ENCODE measurements at places on chromosomes 1 and 21. TPM values are rescaled to one million over a fixed set of nuclear protein-coding genes. Genes with fewer than 3 reads are reported as not detected.

The CR1L gene
- 0.46 TPM for polyA plus RNA-seq

The CFHR2 gene
- polyA plus RNA-seq, result not detected

The SYTL1 gene
- 167 TPM for polyA plus RNA-seq

The POU3F1 gene
- polyA plus RNA-seq, result 0.30 TPM

The MRPL24 gene
- 59.0 TPM for polyA plus RNA-seq

The SLC30A2 gene
- polyA plus RNA-seq, result 0.41 TPM

The LIPI gene
- 0.02 TPM for polyA plus RNA-seq

DNA sequence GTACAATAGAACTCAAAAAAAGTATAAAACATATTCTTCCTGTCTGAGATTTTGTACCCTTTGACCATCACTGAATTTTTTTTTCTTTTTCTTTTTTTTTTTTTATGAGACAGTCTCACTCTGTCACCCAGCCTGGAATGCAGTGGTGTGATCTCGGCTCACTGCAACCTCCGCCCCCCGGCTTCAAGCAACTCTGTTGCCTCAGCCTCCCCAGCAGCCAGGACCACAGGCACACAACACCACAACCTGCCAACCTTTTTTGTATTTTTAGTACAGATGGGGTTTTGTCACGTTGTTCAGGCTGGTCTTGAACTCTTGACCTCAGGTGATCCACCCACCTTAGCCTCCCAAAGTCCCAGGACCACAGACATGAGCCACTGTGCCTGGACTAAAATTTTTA is 10.4 kb downstream of the SDCCAG8 start:
- H3K4me1 ChIP-seq, result no peaks in the 10 kb centered on the region
- H3K36me3 ChIP-seq, result peaks cover 7% of the 10 kb centered on the region
- H3K4me3 ChIP-seq, result no peak overlapping the region
- H3K27me3 ChIP-seq, result no peaks in the 10 kb centered on the region
- no peak overlapping the region for H3K27ac ChIP-seq

DNA sequence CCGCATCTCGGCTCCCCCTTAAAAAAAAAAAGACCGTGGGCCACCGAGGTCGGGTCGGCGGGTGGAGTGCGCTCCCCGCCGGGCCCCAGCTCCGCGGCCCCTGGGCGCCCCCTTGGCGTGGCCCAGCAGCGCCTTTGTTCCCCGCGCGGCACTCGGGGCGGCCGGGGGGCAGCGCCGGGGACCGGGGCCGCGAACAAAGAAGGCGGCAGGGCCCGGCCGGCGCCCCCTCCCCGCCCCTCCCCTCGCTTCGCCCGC is 571 bp downstream of the MARCKSL1 start:
- DNase-seq, result no peak
- H3K27ac ChIP-seq, result no peak overlapping the region
- peak overlapping the region; percentile 70 for H3K4me3 ChIP-seq
- peaks cover 42% of the 10 kb centered on the region for H3K36me3 ChIP-seq
- peaks cover 50% of the 10 kb centered on the region for H3K4me1 ChIP-seq

DNA sequence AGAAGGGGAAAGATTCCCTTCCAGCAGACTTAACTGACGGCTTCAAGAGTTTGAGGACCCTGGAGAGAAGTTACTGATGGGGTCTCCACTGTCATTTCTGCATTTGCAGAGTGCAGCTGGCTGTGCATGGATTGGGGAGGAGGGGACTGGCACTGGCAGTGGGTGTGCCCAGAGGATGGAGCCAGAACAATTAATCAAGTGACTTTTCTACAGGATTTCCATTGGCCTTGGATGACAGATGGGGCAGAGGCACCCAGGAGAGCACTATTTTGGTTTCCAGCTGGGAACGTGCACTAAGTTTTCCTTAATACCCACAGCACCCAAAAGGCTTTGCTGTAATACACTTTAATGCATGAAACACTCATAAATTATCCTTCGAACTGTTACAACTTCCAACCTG is 1.3 kb downstream of the NGF start:
- no peaks in the 10 kb centered on the region for H3K36me3 ChIP-seq
- no peak overlapping the region for H3K27ac ChIP-seq
- DNase-seq, result no peak
- H3K27me3 ChIP-seq, result peaks cover 37% of the 10 kb centered on the region
- no peak overlapping the region for H3K4me3 ChIP-seq
- H3K4me1 ChIP-seq, result no peaks in the 10 kb centered on the region

DNA sequence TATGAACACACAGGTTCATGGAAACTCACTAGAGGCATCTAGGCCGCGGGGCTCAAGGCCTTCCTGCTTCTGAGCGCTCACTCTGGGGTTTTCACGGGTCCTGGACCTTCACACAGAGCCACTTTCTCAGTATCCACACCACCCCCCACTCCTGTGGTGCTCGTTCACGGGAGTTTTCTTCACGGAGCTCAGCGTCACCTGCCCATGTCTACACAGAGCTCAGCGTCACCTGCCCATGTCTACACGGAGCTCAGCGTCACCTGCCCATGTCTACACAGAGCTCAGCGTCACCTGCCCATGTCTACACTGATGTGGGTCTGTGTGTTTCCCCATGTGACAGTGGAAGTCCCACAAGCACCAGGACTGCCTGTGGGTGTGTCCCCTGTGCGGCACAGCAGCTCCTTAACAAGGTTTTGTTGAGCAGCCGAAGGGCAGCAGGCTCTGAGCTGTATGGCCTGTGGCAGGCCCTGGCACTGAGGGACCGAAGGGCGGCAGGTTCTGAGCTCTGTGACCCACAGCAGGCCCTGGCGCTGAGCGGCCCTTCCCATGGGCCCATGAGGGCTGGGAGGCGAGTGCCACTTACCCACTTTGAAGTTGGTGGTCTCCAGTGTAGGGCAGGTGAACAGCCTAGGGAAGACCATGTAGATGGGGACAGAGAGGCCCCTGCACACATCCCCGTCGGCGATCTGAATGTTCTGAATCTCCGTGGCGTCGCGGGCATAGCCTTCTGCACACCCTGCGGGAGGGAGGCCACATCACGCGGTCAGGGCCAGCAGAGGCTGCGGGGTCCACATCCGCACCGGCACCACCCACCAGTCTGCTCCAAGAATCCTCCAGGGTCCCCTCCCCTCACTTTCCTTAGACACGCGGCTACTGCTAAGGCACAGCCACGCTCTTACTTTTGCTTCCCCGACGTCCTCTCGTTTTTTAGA is 39.8 kb downstream of the VPS26C start:
- no peak for DNase-seq
- H3K27ac ChIP-seq, result no peak overlapping the region
- peaks cover 11% of the 10 kb centered on the region for H3K4me1 ChIP-seq

GRCh38 chr1:52032785-52033131 is 852 bp downstream of the KTI12 start:
- H3K27me3 ChIP-seq, result no peaks in the 10 kb centered on the region
- peak overlapping the region; percentile 55 for H3K4me3 ChIP-seq
- DNase-seq, result peak; percentile 40
- H3K27ac ChIP-seq, result peak overlapping the region; percentile 81
- H3K4me1 ChIP-seq, result peaks cover 16% of the 10 kb centered on the region

DNA sequence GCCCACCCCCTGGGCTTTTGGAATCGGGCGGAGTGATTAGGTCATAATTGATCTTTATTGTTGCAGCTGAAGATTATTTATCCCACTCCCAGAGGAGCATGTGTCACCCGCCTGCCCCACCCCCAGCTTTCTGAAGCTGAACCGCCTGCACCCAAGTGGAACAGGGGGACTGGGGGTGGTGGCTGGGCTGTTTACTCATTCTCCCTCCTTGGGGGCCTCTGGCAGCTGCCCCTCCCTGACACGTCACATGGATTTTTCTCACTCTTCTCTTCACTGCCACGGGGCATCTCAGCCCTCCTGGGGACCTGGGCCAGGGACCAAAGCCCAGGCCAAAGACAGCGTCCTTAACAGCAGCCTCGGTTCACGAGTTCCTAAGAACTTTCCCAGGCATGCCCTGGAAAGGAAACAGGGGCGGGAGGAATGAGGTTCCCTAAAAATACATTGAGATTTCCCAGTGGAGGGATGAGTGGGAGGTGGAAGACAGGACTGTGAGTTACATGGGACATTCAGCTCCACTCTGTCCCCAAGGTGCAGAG is 31.6 kb upstream of the SOX13 start:
- H3K27me3 ChIP-seq, result no peaks in the 10 kb centered on the region
- H3K27ac ChIP-seq, result no peak overlapping the region
- no peaks in the 10 kb centered on the region for H3K4me1 ChIP-seq
- H3K36me3 ChIP-seq, result no peaks in the 10 kb centered on the region
- H3K4me3 ChIP-seq, result no peak overlapping the region
- DNase-seq, result no peak

DNA sequence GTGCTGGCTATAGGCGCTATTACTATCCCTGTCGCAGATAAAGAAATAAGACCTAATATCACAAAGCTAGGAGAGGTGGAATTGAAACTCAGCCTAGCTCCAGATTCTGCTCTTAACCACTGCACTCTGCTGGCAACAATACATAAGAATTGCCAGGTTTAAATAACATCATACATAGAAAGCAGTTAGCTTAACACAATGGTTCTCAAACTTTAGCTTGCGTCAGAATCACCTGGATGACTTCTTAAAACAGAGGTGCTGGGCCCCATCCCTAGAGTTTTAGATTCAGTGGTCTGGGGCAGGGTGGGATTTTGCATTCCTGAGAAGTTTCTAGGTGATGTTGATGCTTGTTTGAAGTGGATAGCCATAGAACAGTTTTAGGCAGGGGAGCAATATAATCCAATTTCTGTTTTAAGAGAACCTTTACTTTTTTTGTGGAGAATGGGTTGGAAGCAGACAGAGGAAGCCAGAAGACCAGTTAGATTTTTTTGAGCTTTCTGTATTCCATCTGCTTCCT is 1.1 kb upstream of the POMGNT1 start:
- DNase-seq, result no peak
- H3K4me3 ChIP-seq, result no peak overlapping the region
- H3K27me3 ChIP-seq, result peaks cover 8% of the 10 kb centered on the region
- peak overlapping the region; percentile 2 for H3K27ac ChIP-seq

GRCh38 chr21:40562242-40563002 is 284.5 kb downstream of the DSCAM start:
- no peaks in the 10 kb centered on the region for H3K4me1 ChIP-seq
- no peak overlapping the region for H3K27ac ChIP-seq
- no peaks in the 10 kb centered on the region for H3K36me3 ChIP-seq

DNA sequence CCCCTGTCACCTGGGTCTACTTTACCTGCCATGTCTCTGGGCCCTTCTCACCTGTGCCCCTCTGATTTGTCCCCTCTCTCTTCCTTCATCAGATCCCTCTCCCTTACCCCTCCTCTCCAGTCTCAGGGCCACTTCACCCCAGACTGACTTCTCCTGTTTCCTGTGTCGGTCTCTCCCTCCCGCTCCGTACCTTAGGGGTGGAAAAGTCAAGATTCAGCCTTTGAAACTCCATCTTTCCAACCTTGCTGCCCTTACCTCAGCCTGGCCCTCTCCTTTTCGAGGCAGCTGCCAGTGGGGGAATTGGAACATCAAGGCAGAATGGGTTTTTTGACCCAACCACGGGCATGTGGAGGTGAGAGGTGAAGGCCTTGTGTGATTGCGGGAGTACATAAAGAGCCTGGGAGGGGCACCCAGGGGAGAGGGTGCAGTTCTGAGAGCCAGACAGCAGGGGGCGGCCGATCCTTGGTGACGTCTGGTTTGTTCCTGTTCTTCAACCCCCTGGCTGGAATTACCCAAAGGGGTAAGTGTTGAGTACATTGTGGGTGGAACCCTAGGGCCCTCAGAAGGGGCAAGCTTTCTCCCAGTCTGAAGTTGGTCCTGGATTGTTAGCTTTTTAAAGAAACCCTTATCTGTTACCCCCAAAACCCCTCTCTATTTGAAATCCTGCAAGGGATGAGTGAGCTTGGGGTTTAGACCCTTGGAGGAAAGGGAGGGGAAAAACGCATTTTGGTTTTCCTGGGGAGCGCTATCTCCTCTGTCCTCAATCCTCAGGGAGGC is 12.3 kb upstream of the DMBX1 start:
- no peaks in the 10 kb centered on the region for H3K36me3 ChIP-seq
- H3K27ac ChIP-seq, result no peak overlapping the region
- H3K4me1 ChIP-seq, result no peaks in the 10 kb centered on the region
- peak; percentile 26 for DNase-seq

DNA sequence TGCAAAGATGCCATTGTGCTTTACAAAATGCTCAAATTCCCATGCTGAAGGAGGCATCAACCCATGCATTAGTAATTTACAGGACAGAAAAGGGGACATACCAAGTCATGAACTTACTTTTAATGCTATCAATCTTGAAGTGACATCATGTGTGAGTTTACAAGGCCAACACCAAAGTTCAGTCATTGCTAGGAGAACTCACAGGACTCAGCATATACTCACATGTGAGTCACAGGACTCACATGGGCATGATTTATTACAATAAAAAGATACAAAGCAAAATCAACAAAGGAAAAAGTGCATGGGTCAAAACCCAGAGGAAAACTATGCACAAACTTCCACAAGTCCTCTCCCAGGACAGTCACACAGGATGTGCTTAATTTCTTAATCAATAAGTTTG is 1656.0 kb downstream of the MRPL39 start:
- H3K27me3 ChIP-seq, result no peaks in the 10 kb centered on the region
- H3K36me3 ChIP-seq, result no peaks in the 10 kb centered on the region
- H3K4me1 ChIP-seq, result no peaks in the 10 kb centered on the region
- DNase-seq, result no peak
- no peak overlapping the region for H3K4me3 ChIP-seq

- no peak overlapping the region for H3K4me3 ChIP-seq
- H3K27me3 ChIP-seq, result no peaks in the 10 kb centered on the region
- H3K4me1 ChIP-seq, result no peaks in the 10 kb centered on the region
Measured at GRCh38 chr21:19010996-19011395, 607.4 kb upstream of the TMPRSS15 start.

DNA sequence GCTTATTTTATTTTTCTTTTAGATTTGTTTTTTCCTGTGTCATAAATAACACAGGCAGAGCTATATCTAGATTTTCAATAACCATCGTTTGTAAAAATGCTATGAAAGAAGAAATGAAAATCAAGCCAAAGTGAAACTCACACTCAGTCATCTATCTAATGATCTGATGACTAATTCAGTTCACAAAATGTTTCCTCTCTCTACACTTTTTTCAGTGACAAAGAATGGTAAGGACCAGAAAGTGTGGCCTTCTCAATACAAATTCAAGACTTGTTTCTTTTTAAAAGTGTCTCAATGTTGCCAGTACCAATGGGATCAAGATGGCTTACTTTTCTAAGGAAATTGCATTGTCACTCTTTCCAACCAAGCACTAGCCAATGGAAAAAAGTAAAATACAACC is 282.8 kb upstream of the PKN2 start:
- no peak overlapping the region for H3K27ac ChIP-seq
- H3K4me1 ChIP-seq, result no peaks in the 10 kb centered on the region
- no peaks in the 10 kb centered on the region for H3K27me3 ChIP-seq
- no peak for DNase-seq

GRCh38 chr1:42258218-42258617 is 76.8 kb downstream of the FOXJ3 start:
- no peak overlapping the region for H3K27ac ChIP-seq
- no peak overlapping the region for H3K4me3 ChIP-seq
- H3K36me3 ChIP-seq, result no peaks in the 10 kb centered on the region
- H3K27me3 ChIP-seq, result no peaks in the 10 kb centered on the region
- DNase-seq, result no peak

Data from thymus (tissue), 14 donors.